ENCODE measurements at places on chromosomes 6 and 20. TPM values are rescaled to one million over a fixed set of nuclear protein-coding genes. Genes with fewer than 3 reads are reported as not detected.
A peak's percentile ranks its signal among the peaks of the same experiment; 100 is the strongest.

RRBP1 gene
- 28.1 TPM for total RNA-seq

AAR2 gene
- total RNA-seq: 18.2 TPM

PKIB gene
- total RNA-seq: 0.86 TPM

QKI gene
- 72.5 TPM for total RNA-seq

TSHZ2 gene
- total RNA-seq: 42.5 TPM

PLG gene
- total RNA-seq: 0.86 TPM

DNA sequence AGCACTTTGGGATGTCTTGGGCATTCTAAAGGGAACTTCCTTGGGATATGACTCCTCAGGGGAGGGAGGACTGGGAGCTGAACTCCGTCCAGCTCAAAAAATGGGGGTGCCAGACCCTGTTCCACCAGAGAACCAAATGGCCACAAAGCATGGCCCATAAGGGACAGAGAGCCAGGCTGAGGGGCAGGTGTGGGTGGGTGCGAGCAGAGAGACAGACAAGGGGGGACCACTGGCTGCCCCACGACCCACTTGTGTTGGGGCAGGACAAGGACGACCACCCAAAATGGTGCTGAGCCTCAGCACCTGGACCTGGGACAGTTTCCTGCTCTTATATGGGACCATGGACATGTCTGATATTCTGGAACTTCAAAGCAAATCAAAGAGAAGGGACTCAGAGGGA lies 148.2 kb upstream of the MLN start:
- no peaks in the 10 kb centered on the region for H3K27me3 ChIP-seq
- H3K4me1 ChIP-seq: no peaks in the 10 kb centered on the region
- no peak overlapping the region for H3K27ac ChIP-seq
- H3K4me3 ChIP-seq: no peak overlapping the region
- no peaks in the 10 kb centered on the region for H3K36me3 ChIP-seq
- no peak for DNase-seq

DNA sequence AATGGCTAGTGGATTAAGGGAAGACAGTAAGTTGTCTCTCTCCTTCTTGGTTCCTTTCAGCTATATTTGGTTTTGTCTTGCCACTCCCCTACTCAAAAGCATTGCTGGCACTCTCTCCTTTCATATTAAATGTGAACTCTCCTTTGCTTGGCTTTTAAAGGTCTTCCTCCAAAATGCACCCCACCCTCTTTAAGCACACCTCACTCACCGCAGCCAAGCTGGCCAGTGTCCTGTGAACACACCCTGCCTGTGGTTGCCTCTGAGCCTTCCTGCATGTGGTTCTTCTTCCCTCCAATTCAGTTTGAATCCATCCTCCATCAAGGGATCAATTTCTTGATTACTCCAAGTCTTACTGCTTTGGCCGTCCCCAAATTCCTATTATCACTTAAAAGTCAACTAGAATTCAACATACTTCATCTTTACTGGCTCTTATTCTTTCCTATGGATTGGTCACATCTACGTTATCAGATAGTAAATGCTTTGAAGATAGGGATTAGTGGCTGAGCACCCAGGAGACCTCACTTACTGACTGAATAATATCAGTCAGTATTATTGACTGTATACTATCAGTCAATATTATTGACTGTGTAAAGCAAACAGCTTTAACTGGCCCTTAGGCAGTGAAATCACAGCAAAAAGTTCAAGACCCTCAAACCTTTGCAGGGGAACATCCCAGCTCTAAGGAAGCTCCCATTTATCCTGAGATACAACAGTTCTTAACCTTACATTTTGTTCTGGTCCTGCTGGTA lies 41.6 kb upstream of the SPDEF start:
- H3K36me3 ChIP-seq: peaks cover 4% of the 10 kb centered on the region
- H3K27ac ChIP-seq: no peak overlapping the region
- H3K4me3 ChIP-seq: no peak overlapping the region
- no peaks in the 10 kb centered on the region for H3K4me1 ChIP-seq
- no peaks in the 10 kb centered on the region for H3K27me3 ChIP-seq
- no peak for DNase-seq

DNA sequence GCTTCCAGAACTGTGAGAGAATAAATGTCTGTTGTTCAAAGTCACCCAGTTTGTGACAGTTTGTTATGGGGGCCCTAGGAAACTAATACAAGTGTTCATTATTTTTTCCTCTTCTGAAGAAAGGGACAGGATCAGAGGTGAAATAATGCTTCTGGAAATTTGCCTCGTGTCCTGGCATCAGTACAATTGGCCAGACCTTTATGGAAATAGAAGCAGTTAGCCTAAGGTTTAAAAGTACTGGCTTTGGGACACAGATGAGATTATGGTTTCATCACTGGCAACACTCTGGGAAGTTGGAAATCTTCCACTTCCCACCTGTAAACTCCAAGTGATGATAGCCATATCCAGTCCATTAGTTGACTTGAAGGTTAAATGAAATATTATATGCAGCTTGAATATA lies 88.7 kb downstream of the PLCB1 start:
- no peaks in the 10 kb centered on the region for H3K4me1 ChIP-seq
- H3K27me3 ChIP-seq: no peaks in the 10 kb centered on the region
- H3K36me3 ChIP-seq: no peaks in the 10 kb centered on the region

DNA sequence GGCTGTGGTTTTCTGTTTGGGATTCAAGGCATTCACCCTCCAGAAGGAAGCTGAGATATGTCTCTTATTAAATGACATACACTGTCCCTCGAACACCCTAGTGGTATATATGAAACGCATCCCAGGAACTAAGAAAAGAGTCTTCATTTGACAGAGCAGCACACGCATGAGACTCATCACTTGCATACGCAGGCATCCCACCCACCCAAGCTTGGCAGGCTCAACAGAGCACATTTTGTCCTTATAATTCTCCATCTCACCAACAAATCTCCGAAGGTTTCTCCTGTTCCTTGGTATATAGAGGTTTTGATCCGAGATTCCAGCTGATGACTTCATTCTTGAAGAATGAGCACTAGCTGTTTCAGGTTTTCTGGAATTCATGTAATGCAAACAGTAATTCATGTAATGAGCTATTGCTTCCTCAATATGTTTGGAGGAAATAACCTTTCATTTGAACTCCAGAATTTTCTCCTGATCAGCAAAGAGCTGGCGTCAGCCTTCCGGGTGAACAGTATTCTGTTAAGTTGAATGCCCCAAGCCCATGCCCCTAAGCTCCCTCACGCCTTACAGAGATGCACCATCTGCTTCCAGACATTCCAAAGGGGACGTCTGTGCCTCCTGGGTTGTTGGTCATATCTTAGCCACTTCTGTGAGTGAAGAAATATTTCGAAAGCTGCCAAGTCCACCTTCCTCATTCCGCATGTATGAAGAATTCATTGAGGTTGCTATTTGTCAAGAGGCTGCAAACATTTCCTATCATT lies 66.0 kb upstream of the CDH4 start:
- H3K27me3 ChIP-seq: no peaks in the 10 kb centered on the region
- no peaks in the 10 kb centered on the region for H3K36me3 ChIP-seq
- H3K4me3 ChIP-seq: no peak overlapping the region
- H3K4me1 ChIP-seq: no peaks in the 10 kb centered on the region
- DNase-seq: no peak
- H3K27ac ChIP-seq: no peak overlapping the region

GRCh38 chr20:21503345-21503744 lies 10.5 kb downstream of the NKX2-2 start:
- no peak overlapping the region for H3K4me3 ChIP-seq
- H3K4me1 ChIP-seq: peaks cover 10% of the 10 kb centered on the region
- peaks cover 19% of the 10 kb centered on the region for H3K27me3 ChIP-seq

GRCh38 chr6:133983099-133983939 lies 30.3 kb downstream of the TBPL1 start:
- no peak overlapping the region for H3K27ac ChIP-seq
- no peak overlapping the region for H3K4me3 ChIP-seq
- H3K27me3 ChIP-seq: no peaks in the 10 kb centered on the region
- no peaks in the 10 kb centered on the region for H3K4me1 ChIP-seq

DNA sequence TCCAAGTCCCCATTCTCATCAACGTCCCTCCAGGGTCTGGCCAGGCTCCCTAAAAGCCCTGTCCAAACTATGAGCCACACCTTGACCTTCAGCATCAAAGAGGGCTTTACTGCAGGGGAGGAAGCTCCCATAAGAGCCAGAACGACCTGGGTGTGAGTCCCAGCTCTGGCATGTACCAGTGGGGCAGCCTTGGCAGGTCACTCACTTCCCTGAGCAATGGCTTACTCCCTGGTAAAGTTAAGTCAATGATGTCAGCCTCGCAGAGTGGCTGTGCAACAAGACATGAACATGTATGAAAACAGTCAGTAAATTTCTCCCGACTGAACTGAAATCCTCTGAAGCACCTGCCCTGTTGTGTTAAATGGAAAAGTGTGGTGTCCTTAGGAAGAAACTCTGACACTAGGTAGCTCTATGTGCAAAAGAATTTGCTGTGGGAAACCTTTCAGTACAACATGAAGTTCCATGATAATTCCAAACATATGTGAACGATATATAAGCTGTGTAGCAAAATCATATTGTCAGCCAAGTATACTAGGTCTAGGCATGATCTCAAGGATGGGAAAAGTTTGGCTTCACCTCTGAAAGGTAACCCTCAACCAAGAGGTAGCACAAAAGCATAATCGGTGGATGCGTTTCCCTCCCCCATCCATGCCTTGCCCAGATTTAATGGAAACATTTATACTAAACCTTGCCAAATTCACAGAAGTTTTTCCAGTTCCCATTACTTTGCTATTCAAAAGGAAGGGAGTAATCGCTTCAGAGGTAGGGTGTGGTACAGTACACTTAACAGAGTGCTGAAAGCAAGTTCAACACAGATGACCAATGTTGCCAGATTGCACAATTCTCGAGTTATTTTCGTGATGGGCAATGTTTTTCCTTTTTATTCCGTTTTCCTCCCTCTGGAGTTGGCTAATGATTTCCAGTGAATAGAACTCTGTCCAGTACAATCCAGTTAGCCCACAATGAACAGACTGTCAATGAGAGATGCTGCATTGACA lies 49.0 kb upstream of the RANBP9 start:
- DNase-seq: no peak
- H3K27ac ChIP-seq: no peak overlapping the region
- H3K4me3 ChIP-seq: no peak overlapping the region
- H3K27me3 ChIP-seq: no peaks in the 10 kb centered on the region
- H3K36me3 ChIP-seq: no peaks in the 10 kb centered on the region
- H3K4me1 ChIP-seq: peaks cover 11% of the 10 kb centered on the region

DNA sequence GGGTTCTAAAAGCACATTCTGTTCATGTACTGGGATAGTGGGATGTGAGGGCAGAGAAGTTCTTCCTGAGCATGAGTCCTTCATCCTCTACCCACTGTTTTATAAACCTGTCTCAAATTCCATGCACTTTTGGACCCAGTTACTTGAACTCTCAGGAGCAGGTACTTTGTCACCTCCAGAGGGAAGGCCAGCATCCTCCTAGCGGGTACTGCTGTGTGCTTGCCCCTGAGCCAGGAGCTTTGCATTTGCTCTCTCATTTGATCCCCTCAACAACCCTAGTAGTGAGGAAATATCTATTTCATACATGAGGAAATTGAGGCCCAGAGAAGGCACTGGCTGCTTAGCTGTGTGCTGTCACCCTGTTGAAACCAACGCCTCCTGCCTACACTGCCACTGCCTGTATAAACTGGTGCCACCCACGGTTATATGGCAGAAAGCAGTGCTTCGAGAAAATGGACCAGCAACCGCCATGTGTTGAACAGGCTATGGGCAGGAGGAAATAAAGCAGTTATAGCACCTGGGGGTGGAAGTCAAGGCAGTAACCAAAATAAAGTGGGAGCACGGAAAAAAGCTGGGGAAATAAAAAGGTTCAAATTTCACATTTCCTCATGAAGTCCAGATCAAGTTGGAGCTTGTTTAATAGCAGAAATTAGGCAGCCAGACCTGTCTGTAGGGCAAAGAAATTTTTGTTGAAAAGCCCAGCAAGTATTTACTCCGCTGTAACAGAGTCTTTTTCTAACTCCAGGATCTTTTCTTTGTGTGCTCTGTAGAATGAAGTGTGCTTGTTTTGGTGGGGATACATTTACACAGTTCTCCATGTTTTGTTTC lies 38.0 kb downstream of the KLHL31 start:
- H3K27me3 ChIP-seq: no peaks in the 10 kb centered on the region
- H3K4me3 ChIP-seq: no peak overlapping the region
- no peak overlapping the region for H3K27ac ChIP-seq
- no peak for DNase-seq

DNA sequence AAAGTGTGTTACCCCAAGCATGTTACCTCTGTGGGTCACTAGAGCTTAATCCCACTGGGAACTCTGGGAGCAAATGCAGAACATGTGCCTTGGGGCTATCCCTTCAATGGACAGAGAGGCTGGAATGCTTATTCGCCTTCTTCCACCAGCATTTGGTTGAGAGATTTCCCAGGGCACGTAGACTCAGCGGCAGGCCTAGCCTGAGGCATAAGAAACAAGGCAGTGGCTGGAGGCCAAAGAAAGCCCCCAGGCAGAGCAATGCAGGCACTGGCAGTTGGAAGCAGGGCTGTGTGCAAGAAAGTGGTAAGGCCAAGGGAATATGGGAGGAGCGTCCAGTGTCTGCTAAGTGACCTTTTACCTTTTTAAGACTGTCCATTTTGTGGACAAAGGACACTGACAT lies 114.0 kb upstream of the FLRT3 start:
- DNase-seq: no peak
- no peaks in the 10 kb centered on the region for H3K4me1 ChIP-seq
- H3K27me3 ChIP-seq: no peaks in the 10 kb centered on the region
- no peak overlapping the region for H3K4me3 ChIP-seq
- H3K36me3 ChIP-seq: no peaks in the 10 kb centered on the region

DNA sequence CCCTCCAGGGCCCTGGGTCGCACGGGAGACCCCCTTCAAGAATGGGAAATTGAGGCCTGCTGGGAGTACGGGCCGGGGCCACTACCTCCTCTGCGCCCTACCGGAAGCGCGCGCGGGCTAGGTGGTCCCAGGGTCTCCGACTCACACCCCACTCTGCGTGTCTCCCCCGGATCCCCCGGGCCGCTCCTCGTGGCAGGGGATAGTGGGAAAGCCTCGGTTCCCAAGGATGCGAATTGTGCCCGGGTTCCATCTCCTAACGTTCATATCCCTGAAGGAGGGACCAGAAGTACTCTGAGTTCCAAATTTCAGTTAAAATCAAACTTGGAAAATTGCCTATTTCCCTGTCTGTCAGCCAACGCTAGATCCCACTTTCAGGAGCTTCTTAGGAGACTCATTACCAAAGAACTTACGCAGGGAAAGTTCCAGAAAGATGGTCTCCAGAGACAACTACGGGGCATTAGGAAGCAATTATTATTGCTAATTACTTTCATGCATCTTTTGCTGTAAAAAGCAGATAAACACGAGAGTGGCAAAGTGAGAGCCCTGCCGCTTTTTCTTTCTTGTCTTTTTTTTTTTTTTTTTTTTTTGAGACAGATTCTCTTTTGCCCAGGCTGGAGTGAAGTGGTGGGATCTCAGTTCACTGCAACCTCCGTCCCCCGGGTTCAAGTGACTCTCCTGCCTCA lies 858 bp downstream of the FAM83D start:
- H3K4me3 ChIP-seq: peak overlapping the region; percentile 61
- H3K27me3 ChIP-seq: no peaks in the 10 kb centered on the region
- no peaks in the 10 kb centered on the region for H3K36me3 ChIP-seq
- DNase-seq: no peak

GRCh38 chr20:23641936-23642751 lies 4.4 kb upstream of the CST3 start:
- no peaks in the 10 kb centered on the region for H3K4me1 ChIP-seq
- H3K27ac ChIP-seq: no peak overlapping the region
- H3K4me3 ChIP-seq: no peak overlapping the region
- DNase-seq: no peak
- no peaks in the 10 kb centered on the region for H3K36me3 ChIP-seq

- H3K27me3 ChIP-seq: no peaks in the 10 kb centered on the region
- H3K4me3 ChIP-seq: no peak overlapping the region
Measured at GRCh38 chr6:31125162-31125561, 4.9 kb upstream of the CDSN start.
